Stimulated activated CD8-positive, alpha-beta memory T cell treated with anti-CD3 and anti-CD28 coated beads, Interleukin-7, amount 100 ng/mL, for 48 hours (primary cell): ENCODE measurements at places on chromosomes 4 and X.

GRCh38 chr4:34138385-34138784 is 2105.9 kb downstream of the ARAP2 start:
- no peak for DNase-seq

GRCh38 chr4:176357359-176358082 is 37.8 kb downstream of the SPCS3 start:
- no peak for DNase-seq

- peak; percentile 2 for DNase-seq
Measured at GRCh38 chrX:121579016-121579760, 531.8 kb downstream of the GLUD2 start.

DNA sequence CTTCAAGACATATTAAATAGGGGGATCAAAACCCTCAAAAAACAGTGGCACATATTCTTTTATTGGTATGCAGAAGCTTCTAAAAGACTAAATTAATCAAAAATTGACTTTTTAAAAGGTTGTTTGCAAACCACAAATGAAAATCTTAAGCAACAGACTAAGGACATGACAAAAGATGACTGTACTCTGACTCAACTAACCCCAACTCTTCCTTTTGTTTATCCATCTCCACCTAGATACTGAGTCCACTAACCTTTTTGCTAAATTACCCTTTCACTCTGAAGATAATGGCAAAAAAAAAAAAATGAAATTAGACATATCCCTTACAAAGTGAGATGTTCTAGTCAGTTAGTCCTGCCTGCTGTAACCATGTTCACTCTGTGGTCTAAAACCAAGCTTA is 91.6 kb upstream of the NLRP2B start:
- no peak for DNase-seq

DNA sequence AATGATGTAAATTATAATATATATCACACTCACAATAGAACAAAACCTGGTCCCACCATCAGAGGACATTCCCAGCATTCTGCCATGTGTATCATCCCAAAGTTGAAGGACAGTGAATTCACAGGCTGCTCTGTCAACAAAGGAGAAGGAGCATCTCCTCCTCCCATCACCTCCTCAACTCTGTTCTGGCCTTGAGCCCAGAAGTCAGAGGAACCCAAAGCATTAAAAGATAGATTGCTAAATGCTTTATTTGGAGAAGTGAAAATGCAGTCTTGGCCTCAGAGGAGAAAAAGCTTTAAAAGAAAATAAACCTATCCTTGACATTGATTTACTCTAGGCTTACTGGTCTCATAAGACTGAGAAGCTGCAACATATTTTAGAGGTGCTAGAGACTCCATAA is 268.8 kb upstream of the RASGEF1B start:
- DNase-seq: no peak

DNA sequence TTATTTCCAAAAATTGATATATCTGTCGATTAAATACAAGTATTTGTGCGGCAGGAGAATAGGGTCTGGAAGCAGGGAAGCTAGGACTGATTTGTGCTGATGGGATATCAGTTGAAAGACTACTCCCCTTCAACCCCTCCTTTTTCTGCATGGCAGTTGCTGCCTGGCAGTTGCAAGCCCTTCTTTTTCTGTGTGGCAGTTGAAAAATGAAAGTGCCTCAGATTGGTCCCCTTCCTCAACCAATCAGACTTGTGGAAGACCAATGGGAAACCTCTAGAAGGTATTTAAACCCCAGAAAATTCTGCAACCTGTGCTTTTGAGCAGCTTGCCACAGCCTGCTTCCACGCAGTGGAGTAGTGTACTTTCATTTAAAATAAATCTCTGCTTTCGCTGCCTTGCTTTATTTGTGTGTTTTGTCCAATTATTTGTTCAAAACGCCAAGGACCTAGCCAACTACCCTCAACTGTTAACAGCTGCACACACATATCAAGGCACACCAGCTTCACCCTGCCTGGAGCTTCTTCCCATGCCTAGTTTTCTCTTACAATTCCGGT is 1.5 kb upstream of the TMA16 start:
- no peak for DNase-seq

DNA sequence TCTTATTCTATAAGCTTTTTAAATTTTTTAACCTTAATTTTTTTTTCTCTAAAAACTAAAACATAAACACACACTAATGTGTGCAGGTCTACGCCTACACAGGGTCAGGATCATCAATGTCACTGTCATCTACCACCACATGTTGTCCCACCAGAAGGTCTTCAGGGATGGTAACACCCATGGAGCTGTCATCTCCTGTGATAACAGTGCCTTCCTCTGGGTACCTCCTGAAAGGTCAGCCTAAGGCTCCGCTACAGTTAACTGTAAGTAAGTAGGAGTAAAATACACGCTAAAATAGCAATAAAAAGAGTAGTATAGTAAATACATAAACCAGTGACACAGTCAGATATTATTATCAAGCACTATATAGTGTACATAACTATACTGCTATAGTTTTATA is 45.9 kb upstream of the GPRIN3 start:
- no peak for DNase-seq

- DNase-seq: no peak
Measured at GRCh38 chr4:97317201-97317600, 826.1 kb downstream of the STPG2 start.

DNA sequence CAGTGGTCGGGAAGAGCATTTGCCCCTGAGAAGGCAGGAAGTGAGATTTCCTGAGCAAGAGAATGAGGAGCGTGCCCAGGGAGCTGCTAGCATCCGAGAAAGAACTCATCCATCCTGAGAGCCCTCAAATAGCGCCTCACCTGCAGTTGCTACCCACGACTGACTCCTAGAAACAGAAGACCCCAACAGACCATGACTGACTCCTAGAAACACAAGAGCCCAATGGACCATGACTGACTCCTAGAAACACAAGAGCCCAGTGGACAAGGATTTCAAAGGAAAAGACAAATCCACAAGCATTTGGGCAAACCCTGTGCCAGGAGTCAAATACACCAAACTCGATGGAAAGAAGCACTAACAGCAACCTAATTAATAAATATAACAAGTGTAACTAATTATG is 575.2 kb upstream of the FRG1 start:
- DNase-seq: no peak

DNA sequence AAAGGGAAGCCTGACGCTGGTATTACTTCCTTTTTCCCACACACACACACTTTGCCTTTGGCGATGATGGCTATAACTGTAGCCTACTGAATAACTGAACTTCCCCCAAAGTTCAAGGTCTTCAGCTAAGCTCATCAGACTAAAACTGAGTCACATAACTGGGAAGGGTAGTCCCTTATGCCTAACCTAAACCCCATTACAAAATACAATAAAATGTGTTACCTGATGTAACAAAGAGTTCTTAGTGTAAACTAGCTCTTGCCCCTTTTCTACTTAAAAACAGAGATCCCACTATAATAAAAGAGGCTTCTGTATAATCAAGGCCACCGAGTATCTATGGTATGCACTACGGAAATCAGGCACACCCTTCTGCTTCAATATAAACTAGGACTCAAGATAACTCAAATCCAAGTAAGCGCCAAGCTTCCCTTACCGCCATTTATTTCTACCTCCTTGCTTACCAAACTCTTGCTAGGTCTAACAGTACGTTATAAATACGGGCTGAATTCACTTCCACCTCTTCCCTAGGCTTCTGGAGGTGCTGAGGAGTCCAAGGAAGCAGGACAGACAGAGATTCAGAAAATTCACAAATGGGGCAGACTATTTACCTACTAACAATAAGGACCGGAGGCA is 2.4 kb downstream of the OTUD4 start:
- DNase-seq: no peak

DNA sequence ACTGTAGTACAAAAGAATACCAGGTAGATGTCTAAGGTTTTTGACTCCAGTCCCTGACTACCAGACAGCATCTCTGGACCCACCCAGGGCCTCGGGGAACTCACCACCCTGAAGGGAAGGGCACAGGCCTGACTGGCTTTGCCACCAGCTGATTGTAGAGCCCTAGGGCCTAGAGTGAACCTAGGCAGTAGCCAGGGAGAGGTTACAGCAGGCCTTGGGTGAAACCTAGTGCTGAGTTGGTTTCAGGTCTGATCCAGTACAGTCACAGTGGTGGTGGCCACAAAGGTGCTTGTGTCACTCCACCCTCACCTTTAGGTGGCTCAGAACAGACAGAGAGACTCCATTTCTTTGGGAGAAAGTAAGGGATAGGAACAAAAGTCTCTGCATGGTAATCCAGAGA is 244.8 kb downstream of the KLHL13 start:
- DNase-seq: no peak

- no peak for DNase-seq
Measured at GRCh38 chr4:6029254-6029653, 11.0 kb upstream of the C4orf50 start.

DNA sequence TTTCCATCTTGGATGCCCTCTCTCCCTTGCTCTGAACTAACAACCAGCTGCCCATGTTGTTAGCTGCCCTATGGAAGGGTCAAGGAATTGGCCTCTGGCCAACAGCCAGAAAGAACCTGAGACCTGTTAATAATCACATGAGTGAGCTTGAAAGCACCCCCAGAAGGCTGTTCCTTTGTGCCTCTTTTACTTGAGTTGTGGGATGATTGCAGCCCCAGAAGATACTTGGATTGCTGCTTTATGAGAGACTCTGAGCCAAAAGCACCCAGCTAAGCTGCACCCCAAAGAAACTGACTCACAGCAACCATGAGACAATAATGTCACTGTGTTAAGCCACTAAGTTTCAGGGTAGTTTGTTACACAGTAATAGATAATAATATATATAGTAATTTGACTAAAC is 73.3 kb downstream of the FRYL start:
- DNase-seq: no peak

- DNase-seq: no peak
Measured at GRCh38 chr4:76758290-76758882, 139.6 kb downstream of the SOWAHB start.

DNA sequence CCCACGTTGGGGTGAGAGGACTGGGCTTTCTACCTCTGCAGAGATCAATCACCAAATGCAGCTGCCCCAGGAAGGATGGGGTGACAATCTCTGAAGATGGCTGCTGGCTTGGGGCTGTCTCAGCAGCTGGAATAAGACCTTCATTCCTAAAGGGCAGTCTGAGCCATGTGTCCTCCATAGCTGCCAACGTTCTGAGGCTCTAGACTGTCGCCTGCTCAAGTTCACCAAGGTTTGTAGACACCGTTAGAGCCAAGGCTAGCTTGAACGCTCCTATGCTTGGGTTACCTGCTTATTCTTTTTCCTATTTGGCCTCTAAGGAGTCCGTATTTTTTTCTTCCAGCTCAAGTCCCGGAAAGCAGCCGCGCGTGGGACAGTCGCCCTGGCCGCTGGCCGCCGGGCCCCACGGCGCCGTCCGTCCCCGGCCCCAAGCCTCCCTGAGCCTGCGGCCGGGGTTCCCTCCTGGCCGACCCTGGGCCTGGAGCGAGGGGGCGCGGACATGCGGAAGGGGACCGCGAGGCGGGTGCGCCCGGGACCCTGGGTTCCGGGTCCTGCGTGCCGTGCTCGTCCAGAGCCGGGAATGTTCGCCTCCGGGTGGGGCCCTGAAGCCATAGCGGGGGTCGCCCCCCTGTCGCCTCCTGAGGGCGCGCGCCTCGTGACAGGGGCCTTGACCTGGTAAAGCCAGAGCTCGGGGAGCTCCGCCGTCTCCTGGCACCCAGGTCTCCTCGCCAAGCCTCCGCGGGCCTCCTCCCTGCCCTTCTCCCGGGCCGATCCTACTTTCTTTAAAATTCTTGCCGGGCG is 23.3 kb downstream of the MRFAP1 start:
- no peak for DNase-seq

DNA sequence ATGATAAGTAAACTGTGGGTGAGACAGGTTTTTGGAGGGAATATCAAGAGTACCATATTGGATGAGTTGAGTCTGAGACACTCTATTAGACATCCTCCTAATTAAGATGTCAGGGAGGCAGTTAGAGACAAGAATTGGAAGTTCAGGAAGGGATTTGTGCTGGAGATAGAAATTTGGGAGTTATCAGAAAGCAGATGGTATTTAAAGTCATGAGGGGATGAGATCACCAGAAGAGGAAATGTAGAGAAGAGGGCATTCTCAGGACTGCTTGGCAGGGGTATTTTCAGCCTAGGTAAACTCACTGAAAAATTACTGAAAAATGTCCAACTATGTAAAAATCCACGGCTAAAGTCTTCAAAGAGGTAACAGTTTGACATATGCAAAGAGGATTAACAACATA is 161.6 kb upstream of the PGRMC2 start:
- DNase-seq: no peak

- DNase-seq: no peak
Measured at GRCh38 chr4:6354119-6354518, 84.5 kb downstream of the WFS1 start.

DNA sequence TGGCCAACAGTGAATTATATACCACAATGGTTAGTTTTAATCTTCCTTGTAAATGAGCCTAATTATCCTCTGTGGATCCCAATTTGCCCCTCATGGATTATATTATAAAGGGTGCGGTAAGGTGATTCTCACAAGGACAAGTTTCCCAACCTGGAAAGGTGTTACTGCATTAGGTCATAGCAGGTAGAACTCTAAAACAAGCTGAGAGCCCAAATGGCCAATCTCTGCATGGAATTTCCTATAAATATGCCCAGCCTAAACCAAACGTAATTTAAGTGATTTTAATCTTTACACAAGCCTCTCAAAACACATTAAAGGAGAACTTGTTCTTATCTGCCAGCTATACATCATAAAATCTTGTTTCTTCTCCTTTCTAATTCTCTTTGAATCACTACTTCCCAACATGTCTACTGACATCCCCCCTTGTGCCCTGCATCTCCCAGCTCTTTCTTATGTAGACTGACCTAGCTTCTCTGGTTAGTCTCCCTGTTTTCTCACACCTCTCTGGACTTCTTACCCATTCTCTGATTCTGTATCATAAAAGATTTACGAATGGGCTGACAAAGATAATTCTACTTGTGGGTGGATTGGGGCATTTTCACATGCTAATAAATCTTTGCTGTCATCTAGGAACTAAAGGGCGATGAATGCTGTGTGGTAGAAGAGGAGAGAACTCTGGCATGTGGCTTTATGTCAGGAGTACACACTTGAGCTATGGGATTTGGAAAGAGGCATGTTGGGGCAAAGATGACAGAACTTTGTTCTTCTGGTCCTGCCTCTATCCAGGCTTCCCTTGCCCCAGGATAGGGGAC is 94.3 kb upstream of the PGRMC2 start:
- no peak for DNase-seq

DNA sequence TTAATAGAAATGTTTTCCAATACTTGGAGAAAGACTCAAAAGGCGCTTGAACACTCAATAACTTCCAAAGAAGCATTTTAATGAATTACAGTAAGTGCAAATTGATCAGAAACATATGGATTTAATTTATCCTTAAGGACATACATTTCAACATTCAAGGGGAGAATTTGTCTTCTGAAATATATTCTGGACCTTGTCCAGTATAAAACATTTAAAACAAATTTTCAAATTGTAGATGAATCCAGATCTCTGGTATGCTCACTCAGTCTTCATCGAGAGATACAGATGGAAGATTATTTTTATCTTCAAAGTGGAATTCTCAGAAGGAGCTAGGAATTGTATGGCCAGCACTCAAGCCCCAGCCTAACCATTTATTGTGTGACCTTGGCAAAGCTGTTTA is 310.4 kb downstream of the ZNF674 start:
- no peak for DNase-seq

DNA sequence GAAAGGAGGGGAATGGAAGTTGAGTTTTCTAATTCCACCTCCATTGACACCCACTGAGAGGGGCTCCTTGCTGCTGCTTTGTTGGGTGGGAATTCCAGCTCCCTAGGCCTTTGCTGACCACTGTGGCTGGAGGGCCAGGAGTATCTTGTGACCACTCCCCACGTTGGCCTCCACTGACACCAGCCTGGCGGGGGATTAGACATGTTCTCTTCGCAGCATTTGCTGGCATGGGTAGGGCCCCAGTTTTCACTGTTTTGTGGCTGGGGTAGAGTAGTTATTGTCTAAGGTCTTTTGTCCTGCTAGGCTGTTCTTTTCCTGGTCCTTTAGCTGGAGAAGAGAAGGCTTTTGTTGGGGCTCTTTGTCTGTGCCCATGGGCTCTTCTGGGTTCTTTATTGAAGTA is 116.7 kb downstream of the CDKL5 start:
- no peak for DNase-seq
